HepG2 (cell line): ENCODE measurements at places on chromosomes 11 and 22. TPM values are rescaled to one million over a fixed set of nuclear protein-coding genes. Genes with fewer than 3 reads are reported as not detected.

DNA sequence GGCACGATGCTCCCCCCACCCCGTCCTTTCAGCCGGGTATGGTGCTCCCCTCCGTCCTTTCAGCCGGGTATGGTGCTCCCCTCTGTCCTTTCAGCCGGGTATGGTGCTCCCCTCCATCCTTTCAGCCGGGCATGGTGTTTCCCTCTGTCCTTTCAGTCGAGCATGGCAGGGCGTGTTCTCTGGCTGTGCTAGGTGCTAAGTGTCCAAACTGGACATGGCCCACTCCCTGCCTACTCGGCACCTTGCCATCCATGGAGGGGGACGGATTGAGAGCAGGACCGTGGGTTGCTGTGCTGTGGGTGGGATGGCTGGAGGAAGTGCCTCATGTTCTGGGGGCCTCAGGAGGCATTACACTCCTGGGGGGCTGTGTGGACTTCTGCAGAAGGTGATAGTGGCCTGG lies 45.5 kb downstream of the MUC6 start:
- no peaks in the 10 kb centered on the region for H3K4me1 ChIP-seq
- H3K36me3 ChIP-seq, result peaks cover 35% of the 10 kb centered on the region
- H3K27me3 ChIP-seq, result no peaks in the 10 kb centered on the region
- no peak for DNase-seq

GRCh38 chr11:4851033-4851432 lies 2.0 kb upstream of the OR51S1 start:
- DNase-seq, result no peak
- H3K27ac ChIP-seq, result no peak overlapping the region
- no peaks in the 10 kb centered on the region for H3K36me3 ChIP-seq
- H3K27me3 ChIP-seq, result no peaks in the 10 kb centered on the region
- no peak overlapping the region for H3K4me3 ChIP-seq

- H3K36me3 ChIP-seq, result no peaks in the 10 kb centered on the region
- no peak overlapping the region for H3K27ac ChIP-seq
- peaks cover 62% of the 10 kb centered on the region for H3K4me1 ChIP-seq
- H3K27me3 ChIP-seq, result no peaks in the 10 kb centered on the region
Measured at GRCh38 chr22:32796865-32797573, 4.5 kb upstream of the TIMP3 start.

- DNase-seq, result no peak
- H3K27ac ChIP-seq, result no peak overlapping the region
- no peak overlapping the region for H3K4me3 ChIP-seq
- H3K36me3 ChIP-seq, result no peaks in the 10 kb centered on the region
Measured at GRCh38 chr22:37294747-37295146, 12.4 kb downstream of the CYTH4 start.

DNA sequence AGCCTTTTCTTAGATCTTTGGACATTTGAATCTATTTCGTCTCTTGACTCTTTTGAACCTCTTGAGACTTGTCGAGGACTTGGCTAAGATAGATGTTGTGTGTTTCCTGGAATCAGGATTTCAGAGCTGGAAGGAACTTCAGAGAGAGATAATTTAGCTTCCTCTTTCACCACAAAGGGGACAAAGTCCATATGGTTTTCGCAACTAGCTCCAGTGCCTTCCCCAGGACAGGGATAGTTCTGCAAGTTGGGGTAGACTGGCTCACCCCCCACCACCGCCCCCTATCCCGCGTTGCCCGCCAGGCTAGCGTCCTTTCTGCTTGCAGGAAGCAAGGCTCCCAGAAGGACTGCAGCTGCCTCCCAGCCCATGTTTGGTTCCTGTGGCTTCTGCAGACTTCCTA lies 75.7 kb upstream of the MYO18B start:
- H3K4me3 ChIP-seq, result peak overlapping the region; percentile 29
- H3K4me1 ChIP-seq, result peaks cover 80% of the 10 kb centered on the region
- no peaks in the 10 kb centered on the region for H3K36me3 ChIP-seq
- peak overlapping the region; percentile 58 for H3K27ac ChIP-seq
- peak; percentile 95 for DNase-seq
- H3K27me3 ChIP-seq, result no peaks in the 10 kb centered on the region

DNA sequence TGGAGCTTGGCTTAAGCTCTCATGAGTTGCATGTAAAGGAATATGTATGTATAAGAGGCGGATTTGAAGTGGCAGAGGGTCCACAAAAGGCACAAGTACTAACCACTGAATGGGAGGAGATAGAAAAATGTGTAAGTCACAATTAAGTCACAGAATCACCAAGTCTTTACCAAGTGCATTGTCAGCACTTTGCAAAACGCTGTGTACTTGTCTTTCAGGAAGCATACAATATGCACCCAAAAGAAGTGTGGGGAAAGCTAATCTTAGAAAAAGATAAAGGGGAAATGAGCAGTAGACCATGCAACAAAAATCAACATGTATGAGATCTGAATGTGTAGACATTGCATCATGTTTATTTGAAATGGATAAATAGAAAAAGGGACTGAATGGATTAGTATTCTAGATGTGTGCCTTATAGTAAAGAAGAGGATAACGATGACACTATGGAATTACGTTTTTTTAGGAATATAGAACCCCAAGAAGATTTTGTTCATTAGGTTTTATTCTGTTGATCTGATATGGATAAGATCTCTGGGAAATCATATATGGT lies 4.5 kb downstream of the CNTF start:
- H3K27ac ChIP-seq, result no peak overlapping the region
- no peak for DNase-seq
- H3K36me3 ChIP-seq, result peaks cover 3% of the 10 kb centered on the region
- H3K4me1 ChIP-seq, result no peaks in the 10 kb centered on the region

DNA sequence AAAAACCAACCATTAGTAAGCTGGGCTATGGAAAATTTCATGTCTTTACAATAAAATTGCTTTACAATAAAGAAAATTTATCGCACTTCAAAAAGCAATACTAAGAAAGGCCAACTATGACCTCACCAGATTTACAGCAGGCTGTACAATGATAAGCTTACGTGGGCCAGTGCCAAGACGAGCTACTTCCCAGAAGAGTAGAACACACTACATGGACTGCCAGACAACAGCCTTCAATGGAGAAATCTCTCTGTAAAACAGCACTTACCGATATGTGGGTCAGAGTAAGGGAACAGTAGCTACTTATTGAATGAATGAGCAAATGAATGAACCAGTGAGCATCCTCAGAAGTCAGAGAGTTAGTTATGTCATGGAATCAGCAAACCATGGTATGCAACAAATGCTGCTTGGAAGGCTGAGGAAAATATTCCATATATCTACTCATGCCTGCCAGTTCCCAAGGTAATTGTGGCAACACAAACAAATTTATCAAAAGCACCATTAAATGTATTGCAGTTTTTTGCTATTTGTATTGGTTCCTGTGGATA lies 74.4 kb downstream of the SLC36A4 start:
- no peak for DNase-seq
- H3K4me1 ChIP-seq, result no peaks in the 10 kb centered on the region
- no peak overlapping the region for H3K4me3 ChIP-seq
- H3K36me3 ChIP-seq, result no peaks in the 10 kb centered on the region
- no peak overlapping the region for H3K27ac ChIP-seq
- no peaks in the 10 kb centered on the region for H3K27me3 ChIP-seq

- DNase-seq, result no peak
- peaks cover 22% of the 10 kb centered on the region for H3K4me1 ChIP-seq
- 0 out of 2 replicates have a peak, but pooled peaks cover 2% of the 10 kb centered on the region for H3K36me3 ChIP-seq
- H3K27ac ChIP-seq, result no peak overlapping the region
- no peak overlapping the region for H3K4me3 ChIP-seq
Measured at GRCh38 chr11:75982309-75982708, 167.3 kb downstream of the UVRAG start.

GRCh38 chr11:116517077-116517476 lies 255.7 kb downstream of the BUD13 start:
- no peak overlapping the region for H3K4me3 ChIP-seq
- no peak for DNase-seq
- no peaks in the 10 kb centered on the region for H3K27me3 ChIP-seq
- no peaks in the 10 kb centered on the region for H3K4me1 ChIP-seq
- H3K27ac ChIP-seq, result no peak overlapping the region

- H3K36me3 ChIP-seq, result no peaks in the 10 kb centered on the region
- no peaks in the 10 kb centered on the region for H3K27me3 ChIP-seq
- no peak overlapping the region for H3K4me3 ChIP-seq
Measured at GRCh38 chr22:43693249-43693648, 118.9 kb downstream of the EFCAB6 start.

- H3K27ac ChIP-seq, result peak overlapping the region; percentile 39
- no peaks in the 10 kb centered on the region for H3K36me3 ChIP-seq
- no peaks in the 10 kb centered on the region for H3K27me3 ChIP-seq
- peak; percentile 19 for DNase-seq
- H3K4me1 ChIP-seq, result peaks cover 6% of the 10 kb centered on the region; the same call in 1 of the 2 replicates
- no peak overlapping the region for H3K4me3 ChIP-seq
Measured at GRCh38 chr22:33853200-33854097, 66.8 kb downstream of the LARGE1 start.

DNA sequence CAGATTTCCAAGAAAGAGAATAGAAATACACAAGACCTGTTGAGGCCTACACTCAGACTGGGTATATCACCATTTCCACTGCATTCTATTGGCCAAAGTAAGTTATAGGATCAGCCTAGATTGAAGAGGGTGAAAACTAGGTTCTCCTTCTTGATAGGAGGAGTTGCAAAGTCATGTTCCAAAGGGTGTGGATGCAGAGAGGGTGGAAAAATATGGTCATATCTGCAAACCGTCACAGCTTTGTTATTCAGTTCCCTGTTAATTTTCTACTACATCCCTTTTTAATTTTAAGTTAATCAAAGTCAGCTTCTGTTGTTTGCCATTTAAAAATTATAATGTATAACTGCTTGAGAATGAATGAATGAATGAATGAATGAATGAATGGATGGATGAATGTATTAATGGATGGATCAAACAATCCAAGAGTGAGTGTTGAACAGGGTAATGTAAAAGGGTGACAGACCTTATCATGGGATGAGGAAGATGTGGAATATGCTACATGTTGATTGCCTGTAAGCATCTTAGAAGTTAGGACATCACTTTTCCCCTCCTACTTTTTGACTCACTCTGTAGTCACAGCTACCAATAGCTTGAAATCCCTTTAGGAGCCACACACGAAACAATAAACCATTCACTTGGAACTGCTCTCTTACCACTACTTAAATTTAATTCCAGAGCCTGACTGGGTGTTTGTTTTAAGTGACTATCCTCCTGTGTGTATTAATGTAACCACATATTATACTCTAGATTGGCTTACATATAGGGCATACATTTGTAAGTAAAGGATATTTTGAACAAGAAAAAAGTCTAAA lies 121.5 kb downstream of the CCDC34 start:
- H3K36me3 ChIP-seq, result no peaks in the 10 kb centered on the region
- no peak for DNase-seq
- H3K27me3 ChIP-seq, result no peaks in the 10 kb centered on the region
- no peak overlapping the region for H3K4me3 ChIP-seq

DNA sequence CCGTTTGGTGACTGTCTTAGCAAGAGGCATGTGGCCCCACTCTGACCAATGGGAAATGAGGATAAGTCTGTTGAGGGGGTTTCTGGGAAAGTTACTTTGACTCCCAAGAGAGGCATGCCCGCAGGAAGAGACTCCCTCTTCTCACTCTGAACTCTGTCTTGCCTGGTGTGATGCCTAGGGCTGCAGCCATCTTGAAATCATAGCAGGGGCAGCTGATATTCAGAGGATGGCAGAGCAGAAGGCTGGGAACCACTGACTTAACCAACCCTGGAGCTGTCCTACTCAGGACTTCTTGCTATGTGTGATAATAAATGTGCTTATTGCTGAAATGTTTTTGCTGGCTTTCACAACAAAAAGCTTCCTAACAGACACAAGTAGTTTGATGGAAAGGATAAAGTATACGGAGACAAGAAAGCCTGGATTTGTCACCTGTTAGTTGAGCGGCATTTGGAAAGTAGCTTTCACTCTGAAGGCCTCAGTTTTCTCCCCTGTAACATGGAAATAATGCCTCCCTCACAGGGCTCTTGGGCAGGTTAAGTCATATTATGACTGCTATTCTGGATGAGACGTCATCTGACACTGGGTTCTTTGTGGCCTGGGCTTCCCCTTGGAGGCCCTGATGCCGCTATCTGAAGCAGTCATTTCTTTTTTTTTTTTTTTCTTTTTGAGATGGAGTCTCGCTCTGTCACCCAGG lies 128.5 kb downstream of the CEP164 start:
- peaks cover 7% of the 10 kb centered on the region for H3K27me3 ChIP-seq
- DNase-seq, result no peak
- H3K4me1 ChIP-seq, result no peaks in the 10 kb centered on the region
- H3K36me3 ChIP-seq, result no peaks in the 10 kb centered on the region
- no peak overlapping the region for H3K4me3 ChIP-seq
- no peak overlapping the region for H3K27ac ChIP-seq

GRCh38 chr11:2904153-2905052 lies 18.8 kb upstream of the CDKN1C start:
- H3K27ac ChIP-seq, result no peak overlapping the region
- H3K4me3 ChIP-seq, result peak overlapping the region; percentile 84
- no peaks in the 10 kb centered on the region for H3K27me3 ChIP-seq
- H3K36me3 ChIP-seq, result no peaks in the 10 kb centered on the region

DNA sequence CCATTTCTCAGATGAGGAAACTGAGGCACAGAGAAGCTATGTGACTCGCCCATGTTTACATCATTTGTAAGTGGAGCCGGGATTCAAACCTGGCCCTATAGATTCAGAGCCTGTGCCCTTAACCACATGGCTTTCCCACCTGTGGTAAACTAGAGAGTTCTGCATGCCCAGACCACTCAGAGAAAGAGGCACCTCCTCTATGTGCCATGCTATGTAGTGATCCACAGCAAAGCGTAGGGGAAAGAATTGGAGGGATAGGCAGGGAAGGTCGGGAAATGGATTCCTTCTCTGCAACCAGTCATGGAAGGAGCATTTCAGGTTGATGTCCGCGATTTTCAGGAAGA lies 15.4 kb upstream of the POU2AF2 start:
- H3K4me1 ChIP-seq, result peaks cover 11% of the 10 kb centered on the region
- no peak for DNase-seq
- H3K4me3 ChIP-seq, result peak overlapping the region; percentile 72
- no peaks in the 10 kb centered on the region for H3K27me3 ChIP-seq

DNA sequence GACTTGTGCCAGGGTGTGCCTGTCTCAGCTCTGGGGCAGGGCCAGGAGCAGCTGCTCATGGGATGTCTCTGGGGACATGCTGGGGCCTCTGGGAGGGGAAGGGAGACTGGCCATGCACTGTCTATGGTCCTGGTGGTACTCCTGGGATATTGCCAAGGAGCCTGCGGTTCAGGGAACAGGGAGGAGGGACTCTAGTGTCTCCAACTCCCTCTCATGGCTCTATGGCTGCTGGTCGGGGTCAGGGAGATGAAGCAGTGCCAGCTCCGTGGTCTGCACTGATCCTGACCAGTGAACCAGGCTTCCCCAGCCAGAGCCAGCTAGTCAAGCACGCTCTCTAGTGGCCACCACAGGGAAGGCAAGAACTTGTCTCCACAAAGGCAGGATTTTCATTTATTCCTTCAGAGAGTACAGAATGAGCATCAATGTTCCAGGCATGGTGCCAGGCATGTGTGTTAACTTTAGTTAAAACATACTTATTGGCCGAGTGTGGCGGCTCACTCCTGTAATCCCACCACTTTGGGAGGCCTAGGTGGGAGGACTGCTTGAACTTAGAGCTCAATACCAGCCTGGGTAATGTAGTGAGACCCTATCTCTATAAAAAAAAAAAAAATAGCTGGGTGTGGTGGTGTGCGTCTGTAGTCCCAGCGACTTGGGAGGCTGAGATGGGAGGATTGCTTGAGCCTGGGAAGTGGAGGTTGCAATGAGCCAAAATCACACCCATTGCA lies 2.5 kb upstream of the BEST1 start:
- H3K4me3 ChIP-seq, result no peak overlapping the region
- H3K27me3 ChIP-seq, result peaks cover 19% of the 10 kb centered on the region; the same call in 2 of the 3 replicates
- DNase-seq, result peak; percentile 73

Gene CHRM1
- total RNA-seq, result not detected in 2 replicates

Gene PKDREJ
- not detected in 2 replicates for total RNA-seq

Gene STX5
- 26.9 and 29.2 TPM in 2 replicates for total RNA-seq

Gene MPPED2
- not detected in 2 replicates for total RNA-seq

Gene OR52E8
- not detected in 2 replicates for total RNA-seq

Gene CRYAB
- total RNA-seq, result 0.55 and 0.69 TPM in 2 replicates

Gene CBX7
- total RNA-seq, result 0.20 and 0.35 TPM in 2 replicates

Gene OR5P2
- total RNA-seq, result not detected in 2 replicates

Gene SLC6A5
- total RNA-seq, result not detected in 2 replicates

Gene CARD18
- not detected in 2 replicates for total RNA-seq

Gene NRGN
- total RNA-seq, result 0.18 TPM in 1 of 2 replicates, not detected in the other

Gene EFCAB6
- not detected in 2 replicates for total RNA-seq
